ENCODE measurements at places on chromosomes 5 and 9.

DNA sequence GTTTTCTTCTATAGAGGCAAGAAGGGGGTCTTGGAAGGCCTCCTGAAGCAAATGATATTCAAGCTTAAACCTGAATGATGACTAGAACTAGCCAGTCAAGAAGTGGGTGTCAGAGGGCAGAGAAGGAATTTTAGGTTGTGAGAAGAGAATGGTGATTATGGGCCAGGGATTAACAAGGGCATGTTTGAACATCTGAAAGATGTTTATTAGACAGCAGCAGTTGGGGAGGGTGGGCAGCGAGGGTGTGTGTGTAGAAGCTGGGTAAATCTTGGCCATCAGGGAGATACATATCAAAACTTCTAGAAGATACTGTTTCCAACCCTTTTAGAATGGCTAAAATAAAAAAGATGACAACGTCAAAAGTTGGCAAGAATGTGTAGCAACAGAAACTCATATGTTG lies 54.5 kb downstream of the MAN2A1 start:
- no peak for DNase-seq

GRCh38 chr5:80653502-80653901 lies 950 bp upstream of the MSH3 start:
- DNase-seq, result no peak

DNA sequence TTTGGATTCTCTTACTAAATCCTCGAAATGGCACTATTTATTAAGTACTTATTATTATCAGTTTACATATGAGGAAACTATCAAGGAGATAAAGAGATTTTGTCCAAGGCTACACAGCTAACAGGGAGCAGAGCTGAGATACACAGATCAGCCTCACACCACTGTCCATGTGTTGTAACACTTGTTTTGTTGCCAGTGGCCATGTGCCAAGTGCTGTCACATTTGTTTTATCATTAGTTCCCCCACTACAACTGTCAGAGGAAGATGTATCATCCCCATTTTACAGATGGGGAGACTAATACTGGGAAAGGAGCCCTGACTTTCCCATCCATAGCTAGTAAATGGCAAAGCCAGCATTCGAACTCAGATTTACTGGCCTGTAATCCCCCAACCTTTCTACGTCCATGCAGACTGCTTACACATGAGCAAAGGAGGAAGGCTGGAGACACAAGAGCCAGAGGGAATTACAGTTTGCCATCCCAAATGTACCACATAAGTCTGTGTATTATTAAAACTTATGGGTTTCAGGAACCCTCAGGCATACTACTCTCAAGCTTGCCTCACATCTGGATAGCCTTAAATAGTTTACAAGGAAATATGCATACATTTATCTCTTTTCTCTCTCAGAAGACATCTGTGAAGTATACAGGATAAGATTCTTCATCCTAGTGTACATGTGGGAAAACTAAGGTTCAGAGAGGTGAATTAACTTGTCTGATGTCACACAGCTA lies 25.1 kb downstream of the PAPPA start:
- no peak for DNase-seq

GRCh38 chr9:13786131-13786530 lies 506.6 kb upstream of the MPDZ start:
- DNase-seq, result no peak

DNA sequence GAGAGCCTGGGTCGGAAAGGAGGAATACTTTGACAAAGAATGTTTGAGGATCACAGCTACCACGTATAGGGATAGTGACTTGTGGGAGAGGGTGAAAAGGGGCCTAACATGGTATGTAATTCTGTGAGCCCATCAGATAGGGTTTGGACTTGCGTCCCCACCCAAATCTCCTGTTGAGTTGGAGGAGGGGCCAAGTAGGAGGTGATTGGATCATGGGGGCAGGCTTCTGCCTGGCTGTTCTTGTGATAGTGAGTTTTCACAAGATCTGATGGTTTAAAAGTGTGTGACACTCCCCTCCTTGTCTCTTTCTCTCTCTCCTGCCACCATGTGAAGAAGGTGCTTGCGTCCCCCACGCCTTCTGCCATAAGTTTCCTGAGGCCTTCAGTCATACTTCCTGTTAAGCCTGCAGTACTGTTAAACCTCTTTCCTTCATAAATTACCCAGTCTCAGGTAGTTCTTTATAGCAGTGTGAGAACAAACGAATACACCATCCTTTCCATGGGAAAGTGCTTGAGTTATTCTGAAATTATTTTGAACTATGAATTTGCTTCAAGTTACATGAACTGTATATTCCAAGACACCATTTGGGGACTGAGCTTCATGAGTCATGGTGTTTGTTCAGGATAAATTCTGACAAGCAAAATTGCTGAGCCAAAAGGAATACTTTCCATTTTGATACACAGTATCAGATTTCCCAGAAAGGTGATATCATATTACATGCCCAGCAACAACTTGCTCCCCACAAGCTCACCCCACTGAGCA lies 68.8 kb upstream of the SSBP2 start:
- peak; percentile 2 for DNase-seq

GRCh38 chr5:58359981-58360380 lies 99.9 kb downstream of the PLK2 start:
- DNase-seq, result no peak

DNA sequence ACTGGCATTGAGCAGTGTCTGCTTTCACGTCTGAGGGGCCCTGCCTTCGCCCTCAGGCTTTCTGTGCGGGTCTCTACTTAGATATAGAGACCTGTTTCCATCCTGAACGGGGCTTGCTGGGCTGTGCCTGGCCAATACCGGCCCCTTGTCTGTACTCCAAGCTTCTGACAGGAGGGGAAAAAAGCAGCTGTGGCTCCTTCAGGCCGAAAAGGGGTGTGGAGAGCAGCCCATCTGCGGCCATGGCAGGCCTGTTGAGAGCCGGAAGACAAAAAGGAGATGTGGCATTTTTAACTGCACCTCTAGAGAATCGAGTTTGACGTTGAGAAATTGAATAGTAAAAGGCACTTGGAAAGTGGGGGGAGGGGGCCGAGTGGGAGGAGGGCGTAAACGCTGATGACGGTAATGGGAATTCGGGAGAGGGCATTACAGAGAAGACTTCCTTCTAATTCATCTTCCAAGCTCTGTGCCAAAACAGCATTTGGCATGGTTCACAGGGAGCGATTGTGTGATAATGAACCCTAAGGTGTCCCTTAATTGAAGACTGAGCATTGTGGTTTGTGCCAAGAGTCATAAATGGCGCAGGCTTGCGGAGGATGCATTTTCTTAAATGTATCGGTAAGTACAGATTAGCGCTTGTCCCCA lies 25.1 kb upstream of the PRDM12 start:
- no peak for DNase-seq

DNA sequence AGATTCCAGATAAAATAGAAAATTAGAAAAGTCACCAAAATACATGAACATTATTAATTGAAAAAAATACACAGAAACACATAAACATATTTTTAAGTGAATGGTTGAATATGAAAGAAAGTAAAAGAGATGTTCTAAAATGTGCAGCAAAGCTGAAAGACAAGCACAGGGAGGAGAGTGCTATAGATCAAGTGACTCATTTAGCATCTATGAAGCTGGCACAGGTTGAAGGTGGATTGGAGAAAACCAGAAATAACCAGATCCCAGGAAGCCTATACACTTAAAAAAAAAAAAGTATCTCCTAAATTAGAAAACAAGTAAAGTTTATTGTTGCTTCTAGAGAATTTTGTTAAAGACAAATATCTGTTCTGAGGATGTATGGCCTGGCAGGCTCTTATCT lies 338.9 kb downstream of the CDH12 start:
- no peak for DNase-seq

DNA sequence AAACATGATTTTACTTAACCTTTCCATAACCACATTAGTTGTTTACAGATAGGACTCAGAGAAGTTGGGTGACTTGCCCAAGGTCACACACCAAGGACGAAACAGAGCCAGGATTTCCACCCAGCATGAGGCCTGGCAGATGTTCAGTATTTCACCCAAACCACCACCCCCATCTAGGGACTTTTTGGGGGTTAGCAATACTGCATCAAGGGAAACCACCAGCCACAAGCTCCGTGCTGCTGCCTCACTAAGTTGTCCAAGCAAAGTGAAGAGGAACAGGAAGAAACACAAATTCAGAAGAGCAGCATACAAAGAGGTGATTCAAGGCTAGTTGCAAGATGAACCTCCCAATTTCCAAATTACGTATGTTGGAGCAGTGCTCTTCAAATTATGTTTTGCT lies 219.6 kb upstream of the RORB start:
- no peak for DNase-seq

DNA sequence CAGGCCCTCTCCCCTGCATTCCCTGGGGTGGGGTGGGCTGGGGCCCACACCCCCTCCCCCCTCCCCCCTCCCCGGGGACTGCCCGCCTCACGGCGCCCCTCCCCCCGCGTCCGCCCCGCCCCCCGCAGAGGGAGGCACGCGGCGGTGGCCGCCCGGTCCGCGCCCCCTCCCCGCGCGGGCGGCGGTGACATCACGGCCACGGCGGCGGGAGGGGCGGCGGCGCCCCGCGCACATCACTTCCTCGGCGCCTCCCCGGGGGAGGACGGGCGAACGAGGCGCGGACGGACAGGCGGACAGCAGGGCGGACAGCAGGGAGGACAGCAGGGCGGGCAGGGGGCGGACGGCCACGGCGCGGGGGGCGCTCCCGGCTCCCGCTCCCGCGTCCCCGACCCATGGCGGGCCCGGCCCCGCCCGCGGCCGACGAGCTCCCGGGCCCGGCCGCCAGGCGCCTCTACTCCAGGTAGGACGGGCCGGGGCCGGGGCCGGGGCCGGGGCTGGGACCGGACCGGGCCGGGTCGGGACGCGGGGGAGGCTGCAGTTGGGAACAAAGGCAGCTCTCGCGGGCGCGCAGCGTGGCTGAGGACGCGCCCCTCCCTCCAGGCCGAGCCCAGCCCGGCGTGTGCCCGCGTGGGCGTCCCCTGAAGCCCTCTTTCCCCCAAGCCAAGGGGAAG lies at the start of gene GPSM1:
TSS of gene GPSM1 (plus strand) at position 236 of the 671 bp plus-strand sequence. CDS start at position 393, 157 bp downstream.
- no peak for DNase-seq

DNA sequence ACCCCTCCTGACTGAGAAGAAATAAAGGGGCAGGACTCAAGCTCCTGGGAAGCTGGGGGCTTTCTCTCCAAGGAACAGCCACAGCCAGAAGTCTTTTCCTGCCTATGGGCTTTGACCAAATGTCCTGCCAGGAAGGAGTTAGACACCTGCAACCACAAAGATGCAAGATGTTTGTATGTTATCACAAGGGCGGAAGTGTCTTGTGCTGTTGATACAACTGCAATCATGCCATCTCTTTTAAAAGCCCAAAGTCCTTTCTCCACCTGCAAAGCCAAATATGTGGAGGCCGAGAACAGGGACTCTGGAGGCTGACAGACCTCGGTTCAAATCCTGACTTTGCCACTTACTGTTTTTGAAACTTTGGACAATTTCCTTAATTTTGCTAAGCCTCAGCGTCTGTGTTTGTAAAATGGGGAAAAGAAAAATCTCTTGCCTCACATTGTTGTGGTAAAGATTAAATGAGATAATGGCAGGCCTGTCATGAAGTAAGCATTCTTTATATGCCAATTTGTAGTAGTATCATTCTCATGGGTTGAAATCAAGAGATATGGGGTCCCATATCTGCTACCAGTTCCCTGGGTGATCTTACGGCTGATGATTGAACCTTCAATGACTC lies 17.0 kb downstream of the HRH2 start:
- DNase-seq, result no peak

GRCh38 chr9:87372356-87372851 lies 125.3 kb upstream of the DAPK1 start:
- no peak for DNase-seq

GRCh38 chr5:136070486-136071285 lies 41.9 kb downstream of the TGFBI start:
- no peak for DNase-seq

- no peak for DNase-seq
Measured at GRCh38 chr5:154298065-154298464, 107.5 kb downstream of the GALNT10 start.

DNA sequence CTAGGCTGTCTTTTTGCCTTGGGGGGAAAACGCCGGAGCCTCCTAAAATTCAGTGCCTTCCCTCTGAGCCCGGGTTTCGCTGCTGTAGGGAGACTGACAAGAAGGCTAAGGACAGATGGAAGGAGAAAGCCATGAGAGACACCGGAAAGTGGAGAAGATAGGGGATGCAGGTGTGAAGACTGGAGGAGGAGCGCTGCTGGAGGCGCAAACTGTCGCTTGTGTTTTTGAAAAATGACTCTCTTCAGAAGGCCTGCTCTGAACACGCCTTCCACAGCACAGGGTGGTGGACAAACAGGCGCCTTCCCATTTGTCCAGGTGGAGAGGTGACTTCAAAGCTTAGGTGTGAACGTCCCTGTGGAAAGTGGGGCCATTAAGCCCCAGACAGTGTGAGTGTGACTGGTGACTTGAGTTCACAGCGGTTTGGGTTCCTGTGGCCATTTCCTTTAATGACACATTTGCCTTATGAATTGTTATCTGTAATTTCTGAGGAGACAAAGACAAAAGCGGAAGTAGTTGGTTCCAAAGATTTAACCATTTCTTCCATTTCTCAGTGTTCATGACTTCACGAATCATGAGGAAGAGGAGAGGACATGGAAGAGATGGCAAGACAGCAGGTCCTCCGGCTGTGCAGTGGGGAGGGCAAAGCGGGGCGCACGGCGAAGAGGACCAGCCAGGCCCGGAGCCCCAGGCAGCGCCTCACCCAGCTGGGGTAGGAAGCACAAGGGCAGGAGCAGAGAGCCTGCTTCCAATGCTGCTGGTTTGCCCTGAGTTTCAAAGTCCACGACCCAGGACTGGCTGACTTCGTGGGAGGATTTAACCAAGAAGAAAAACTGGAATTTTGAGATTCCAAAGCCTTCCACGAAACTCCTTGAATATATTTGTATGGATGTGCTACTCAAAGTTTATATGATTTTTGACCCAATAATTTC lies 27.8 kb upstream of the SEMA4D start:
- no peak for DNase-seq

DNA sequence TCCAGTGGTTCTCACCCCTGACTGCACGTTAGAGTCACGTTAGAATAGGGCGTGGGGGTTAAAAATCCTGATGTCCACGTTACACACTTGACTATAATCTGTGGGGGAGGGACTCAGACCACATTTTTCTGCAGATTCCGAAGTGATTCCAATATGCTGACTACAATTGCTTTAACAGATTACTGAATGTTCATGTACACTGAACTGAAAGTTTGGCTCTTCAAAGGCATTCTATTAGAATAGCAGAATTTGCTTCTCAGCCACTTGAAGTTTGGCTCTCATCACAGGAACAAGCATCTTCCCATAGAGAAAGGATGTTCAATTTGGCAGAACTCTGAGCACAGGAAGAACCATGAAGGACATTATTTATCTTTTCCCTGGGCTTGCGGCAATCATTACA lies 84.5 kb downstream of the HAPLN1 start:
- DNase-seq, result no peak

GRCh38 chr5:58185801-58186200 lies 274.1 kb downstream of the PLK2 start:
- DNase-seq, result no peak
